ENCODE measurements at places on chromosomes 3 and 15.

GRCh38 chr3:124116906-124117305, 125.0 kb upstream of the ROPN1 start:
- peak; percentile 90 for DNase-seq

DNA sequence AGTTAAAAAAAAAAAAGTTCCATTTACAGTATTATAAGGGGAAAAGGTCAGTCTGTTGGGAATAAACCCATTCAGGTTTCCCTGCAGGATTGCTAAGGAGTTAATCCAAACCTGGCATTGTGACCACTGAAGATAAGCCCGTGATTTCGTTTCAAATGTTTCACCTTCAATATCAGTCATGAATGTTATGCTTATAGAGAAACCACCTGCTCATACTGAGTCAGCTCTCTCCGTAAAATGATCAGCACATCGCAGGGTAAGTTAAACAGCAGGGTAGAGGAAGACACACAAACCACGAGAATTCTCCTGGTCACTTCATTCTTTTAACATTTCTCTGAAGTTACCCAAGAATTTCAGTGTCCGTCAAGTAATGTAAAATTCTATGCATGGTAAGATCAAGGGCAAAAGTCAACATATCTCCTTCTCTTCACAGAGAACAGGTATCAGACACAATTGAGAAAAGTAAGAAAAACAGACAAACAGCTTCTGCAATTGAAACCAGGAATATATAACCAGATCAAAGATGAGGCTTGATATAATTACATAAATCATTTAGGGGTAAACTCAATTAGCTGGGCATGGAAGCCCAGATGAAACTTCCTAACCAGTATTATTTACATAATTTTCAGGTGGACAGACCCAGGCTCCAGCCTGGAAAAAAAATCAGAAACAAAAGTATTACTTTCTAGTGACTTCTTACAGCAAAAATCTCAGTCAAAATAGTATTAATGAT, 67.6 kb upstream of the ARHGEF3 start:
- no peak for DNase-seq

- DNase-seq, result no peak
Observed at GRCh38 chr3:56197259-56197965, 270.9 kb downstream of the ERC2 start.

DNA sequence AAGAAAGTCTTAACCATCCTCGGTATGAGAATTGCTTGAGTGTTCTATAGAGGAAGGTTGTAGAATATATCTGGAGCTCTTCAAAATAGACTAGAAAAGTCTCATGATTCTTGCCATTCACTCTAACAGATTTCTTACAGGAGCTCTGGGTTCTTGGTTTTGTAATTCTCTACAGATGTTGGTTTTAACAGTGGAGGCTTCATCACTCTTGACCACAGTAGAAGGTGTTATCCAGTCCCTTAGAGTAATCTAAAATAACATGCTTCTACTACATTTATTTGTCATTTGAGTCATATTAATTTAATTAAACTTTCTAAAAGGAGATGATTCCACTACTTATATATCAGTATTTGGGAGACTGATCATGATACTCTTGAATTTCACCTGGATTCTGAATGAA, 9.7 kb downstream of the GTF2E1 start:
- DNase-seq, result no peak

DNA sequence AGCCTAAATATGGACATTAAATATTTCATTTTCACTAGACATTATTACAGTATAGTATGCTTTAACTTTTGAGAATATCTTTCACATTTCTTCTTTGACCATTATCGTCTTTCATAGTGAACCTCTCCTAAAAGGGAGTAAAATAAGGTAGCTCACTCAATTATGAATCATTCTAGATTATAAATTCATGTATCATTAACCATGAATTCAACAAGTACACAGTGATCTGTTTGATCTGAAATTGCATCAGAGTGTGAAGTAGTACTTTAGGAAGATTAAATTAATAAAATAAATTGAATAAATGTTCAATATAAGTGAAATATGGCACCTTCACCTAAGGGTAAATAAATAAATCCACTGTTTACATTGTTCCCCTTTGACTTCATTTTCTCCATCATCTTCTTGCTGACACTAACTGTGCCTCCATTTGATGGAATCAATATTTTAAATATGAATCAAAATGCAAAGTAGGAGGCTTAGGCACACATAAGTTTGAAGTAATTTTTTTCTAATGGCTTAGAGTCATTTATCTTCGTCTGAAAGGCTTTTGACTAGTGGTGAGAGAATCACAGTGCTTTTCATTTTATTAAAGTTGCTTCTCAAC, 174.1 kb upstream of the MDFIC2 start:
- DNase-seq, result no peak

DNA sequence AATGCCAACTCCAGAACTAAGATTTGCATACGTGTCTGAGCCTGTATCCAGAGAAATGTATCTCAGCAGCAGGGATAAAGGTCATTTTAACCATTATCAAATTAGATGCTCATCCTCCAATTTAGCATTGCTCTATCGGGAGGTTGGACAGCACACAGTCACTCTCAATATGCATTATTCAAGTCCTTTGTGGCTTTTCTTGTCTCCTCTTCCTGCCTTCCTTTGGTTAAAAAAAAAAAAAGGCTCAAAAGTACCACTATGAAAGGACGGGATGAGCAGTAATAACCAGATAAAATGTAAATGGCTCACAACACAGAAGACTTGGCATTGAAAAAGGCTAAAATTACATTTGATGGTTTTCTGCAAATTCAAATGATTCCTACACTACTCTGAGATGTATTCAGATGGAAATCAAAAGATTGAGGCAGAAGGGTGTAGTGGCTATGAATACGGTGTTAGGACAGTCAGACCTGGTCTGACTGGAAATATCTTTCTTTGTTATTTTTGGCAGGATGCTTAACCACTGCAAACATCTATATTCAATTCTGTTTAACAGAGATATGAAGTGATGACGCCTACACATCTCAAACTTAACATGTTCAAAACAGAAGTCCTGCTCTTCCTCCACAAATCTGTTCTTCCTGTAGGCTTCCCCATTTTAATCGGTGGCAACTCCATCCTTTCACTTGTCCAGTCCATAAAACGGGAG, 109.6 kb downstream of the ADAMTS9 start:
- no peak for DNase-seq

GRCh38 chr3:8573342-8573926, 71.2 kb downstream of the SSUH2 start:
- DNase-seq, result no peak

- no peak for DNase-seq
Observed at GRCh38 chr3:183375787-183376186, 52.6 kb downstream of the MCF2L2 start.

GRCh38 chr3:152251916-152252315, 16.8 kb upstream of the MBNL1 start:
- no peak for DNase-seq

DNA sequence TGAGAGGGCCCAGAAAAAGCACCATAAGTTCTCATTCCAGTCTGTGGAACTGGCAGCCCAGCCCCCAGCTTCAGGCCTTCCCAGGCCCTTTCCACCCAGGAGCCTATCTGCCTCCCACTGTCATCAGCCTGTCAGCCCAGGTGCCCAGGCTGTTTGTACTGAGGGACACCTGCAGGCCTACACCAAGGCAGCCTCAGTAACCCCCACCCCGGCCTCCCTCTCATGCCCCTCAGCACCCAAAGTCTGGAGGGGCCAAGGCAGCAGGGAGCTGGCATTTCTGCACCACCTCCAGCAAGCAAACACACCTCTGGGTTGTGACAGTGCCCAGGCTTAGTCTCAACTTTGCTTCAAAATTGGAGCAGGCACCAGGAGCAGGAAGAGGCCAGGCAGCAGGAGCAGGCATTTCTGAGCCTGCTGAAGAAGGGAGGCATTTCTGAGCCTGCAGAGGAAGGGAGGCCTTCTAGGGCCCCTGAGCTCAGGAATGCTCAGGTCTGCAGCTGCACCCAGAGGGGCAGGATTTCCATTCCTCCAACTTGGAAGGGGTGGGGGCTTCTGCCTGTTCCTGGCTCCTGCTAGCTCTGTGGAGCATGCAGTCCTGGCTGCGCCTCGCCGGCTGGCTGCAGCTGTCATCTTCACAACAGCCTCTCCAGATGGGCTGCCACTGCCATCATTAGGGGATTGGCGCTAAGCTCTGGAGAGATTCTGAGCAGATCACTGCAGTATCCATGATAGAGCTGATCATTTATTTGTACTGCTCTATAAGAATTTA, 396.1 kb downstream of the UNC13C start:
- no peak for DNase-seq

- peak; percentile 84 for DNase-seq
Observed at GRCh38 chr3:154132777-154133375, 11.7 kb downstream of the ARHGEF26 start.

DNA sequence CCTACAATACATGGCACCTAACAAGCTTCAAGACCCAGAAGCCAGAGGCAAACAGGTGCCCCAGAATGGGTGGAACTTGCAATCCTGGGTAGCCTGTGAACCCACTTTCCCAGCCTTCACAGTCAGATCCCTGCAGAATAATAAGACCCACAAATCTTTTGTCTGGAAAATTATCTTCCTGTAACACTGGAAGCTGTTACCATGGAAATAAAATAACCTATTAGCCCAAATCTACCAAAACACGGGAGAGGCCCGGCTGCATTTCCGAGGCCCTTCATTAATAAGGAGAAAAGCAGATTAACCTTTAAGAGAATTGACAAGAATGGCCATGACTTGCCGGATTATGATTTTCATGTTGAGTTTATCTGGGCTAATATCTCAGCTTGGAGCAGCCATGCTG, 256.1 kb upstream of the PROK2 start:
- DNase-seq, result no peak

GRCh38 chr15:67882487-67883233, 42.8 kb upstream of the RNU6-1 start:
- DNase-seq, result no peak

DNA sequence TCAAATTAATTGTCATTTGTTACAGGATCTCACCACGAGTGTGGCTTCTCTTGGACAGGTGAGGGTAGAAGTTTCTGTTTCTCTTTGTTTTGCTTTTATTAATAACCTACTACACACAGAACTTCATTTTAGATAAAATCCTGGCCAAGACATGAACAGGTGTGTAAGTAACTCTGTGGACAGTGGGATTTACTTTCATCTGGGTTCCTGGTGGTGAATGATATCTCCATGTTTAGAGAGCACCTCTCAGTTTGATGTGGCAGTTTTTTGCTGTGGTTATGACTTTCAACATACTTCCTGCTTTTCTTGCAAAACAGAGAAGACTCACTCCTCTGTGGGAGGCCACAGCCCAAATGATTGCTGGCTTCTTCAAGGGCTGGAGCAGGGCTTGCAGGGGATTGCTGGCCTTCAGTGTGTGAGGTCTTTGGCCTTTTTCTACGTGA, 71.1 kb upstream of the XCR1 start:
- DNase-seq, result no peak

DNA sequence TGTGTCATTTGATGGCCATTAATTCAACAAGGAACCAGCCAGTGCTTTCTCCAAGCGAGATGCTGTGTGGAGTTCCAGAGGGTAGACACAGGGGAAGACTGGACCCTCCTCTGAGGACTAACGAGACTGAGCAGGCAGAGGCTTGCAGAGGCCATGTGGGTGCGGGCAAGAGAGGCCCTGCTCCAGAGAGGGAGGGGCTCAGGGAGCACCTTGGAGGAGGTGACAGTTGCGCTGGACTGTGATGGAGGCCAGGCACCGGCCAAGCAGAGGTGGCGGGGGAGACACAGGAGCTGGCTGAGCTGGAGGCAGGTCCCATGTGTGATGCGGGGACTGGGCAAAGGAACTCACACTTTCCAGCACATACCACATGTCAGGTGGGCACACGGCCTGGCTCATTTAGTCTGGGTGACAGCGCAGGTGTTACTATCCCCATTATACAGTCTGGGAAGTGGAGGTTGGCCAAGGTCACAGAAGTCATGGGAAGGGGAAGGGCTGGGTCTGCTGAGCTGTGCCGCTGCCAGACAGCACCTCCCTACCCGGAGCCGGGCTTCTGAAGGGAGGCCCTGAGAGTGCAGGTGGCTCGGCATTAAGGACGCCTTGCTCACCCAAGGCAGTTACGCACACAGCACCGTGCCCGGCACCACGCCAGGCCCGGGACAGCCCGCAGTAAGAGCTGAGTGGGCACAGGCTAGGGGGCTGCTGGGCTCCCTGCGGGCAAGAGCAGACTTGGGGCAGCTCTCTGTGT, 3.7 kb downstream of the MELTF start:
- no peak for DNase-seq
